Hepatic stellate cell (primary cell): ENCODE measurements at places on chromosomes 12 and 14.
A peak's percentile ranks its signal among the peaks of the same experiment; 100 is the strongest.

GRCh38 chr14:75042035-75042434 is 9.2 kb downstream of the MLH3 start:
- DNase-seq: no peak

DNA sequence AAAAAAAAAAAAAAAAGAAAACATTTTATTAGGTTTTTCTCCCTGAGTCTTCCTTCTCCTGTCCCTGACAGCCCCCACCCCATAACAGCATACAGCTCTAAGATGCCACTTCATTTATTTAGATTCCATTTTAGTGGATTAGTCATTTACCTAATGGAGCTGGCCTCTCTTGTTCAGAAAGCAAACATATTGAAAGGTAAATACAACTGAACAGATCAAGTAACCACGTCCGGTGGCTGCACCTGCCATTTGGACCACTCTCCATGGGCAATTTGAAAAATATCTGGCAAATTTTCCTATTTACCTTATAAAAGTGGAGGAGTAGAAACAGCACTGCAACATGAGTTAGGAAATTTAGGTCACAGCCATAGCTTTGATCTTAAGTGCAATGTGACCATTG is 254.6 kb downstream of the C12orf42 start:
- no peak for DNase-seq

- DNase-seq: peak; percentile 38
Observed at GRCh38 chr14:61662437-61663311, 32.6 kb upstream of the HIF1A start.

DNA sequence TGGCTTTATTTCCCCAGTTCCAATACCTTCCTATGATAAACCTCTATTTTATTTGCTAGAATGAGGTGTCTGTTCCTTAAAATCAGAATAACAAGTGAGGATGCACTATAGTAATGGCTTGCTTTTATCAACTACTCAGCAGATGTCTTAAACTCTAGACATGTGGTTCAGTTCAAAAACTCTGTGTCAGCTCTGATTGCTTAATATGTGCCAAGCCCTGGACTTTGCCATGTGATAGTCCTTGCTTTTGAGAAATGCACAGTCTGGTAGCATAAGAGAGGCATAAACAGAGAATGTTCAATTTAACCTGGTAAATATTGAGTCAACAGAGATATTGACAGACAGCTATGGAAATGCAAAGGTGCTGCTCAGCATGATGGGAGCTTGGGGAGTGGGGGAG is 254.8 kb downstream of the PDZRN4 start:
- DNase-seq: no peak

- no peak for DNase-seq
Observed at GRCh38 chr14:23335623-23336022, 14.4 kb downstream of the PABPN1 start.

DNA sequence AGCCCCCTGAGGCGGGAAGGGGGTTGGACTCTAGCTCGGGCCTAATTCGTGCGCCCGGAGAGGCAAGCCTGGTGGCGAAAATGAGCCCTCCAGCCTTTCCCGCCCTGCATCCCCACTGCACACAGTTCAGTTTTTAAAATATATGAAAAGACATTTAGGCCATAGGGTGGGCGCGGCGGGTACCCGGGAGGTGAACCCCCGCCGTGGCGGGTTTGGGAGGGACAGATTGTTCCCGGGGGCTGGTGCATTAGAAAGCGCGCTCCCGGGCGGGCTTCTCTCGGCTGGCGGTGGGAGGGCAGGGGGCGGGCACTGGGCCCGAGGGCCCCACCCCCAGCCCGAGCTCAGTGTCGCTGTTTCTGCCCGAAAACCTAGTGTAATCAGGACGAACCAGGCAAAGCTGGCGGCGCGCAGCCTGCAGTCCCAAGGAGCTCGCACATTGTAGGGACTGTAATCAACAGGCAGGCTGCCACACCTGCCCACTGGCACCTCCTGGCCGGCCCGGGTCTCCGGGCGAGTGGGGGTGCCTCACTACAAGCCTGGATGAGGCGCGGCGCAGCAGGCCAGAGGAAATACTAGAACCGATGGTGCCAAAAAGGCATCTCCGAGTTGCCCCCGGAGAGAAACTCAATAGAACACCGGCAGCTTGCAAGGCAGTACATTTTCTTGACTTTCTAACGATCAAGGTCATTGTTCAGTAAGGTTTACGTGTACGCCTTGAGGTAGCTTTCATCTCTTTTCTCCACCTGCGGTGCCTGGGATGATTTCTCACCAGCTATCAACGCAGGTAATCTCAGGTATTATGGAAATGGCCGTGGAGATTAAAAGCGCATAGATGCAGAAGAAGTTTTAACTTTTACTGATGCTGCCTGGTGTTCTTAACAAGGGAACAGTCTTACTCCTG is 764 bp upstream of the SPTB start:
- no peak for DNase-seq

DNA sequence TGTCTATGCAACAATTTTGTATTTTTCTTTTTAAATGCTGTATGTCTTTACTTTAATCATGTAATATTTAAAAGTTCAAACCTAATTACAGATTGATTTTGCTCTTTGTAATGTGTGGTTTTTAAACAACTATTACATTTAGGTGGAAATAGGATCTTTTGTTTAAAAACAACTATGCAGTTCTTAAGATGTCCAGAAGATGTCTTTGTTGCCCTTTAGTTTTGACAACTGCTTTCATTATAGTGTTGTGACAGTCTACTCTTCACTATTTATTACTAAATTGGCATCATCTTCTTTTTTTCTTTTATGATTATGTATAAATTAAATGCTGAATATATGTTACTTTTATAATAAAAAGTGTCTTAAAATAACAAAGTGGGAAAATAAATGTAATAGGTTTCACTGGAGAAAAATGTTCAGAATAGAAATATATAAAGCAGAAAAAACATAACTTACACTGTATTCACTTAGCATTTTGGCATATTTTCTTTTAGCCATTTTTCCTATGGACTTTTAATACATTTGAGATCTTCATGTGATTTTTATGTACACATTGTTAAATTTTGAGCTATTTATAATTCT is 27.1 kb upstream of the PCNX4 start:
- DNase-seq: peak; percentile 4

- DNase-seq: no peak
Observed at GRCh38 chr14:68788996-68789820, 3.7 kb downstream of the ZFP36L1 start.

GRCh38 chr14:106044949-106045596 is 518.7 kb downstream of the TMEM121 start:
- peak; percentile 7 for DNase-seq

- peak; percentile 70 for DNase-seq
Observed at GRCh38 chr12:76020731-76021672, 10.6 kb downstream of the PHLDA1 start.

GRCh38 chr12:31896514-31897039 is 62.6 kb upstream of the RESF1 start:
- no peak for DNase-seq

DNA sequence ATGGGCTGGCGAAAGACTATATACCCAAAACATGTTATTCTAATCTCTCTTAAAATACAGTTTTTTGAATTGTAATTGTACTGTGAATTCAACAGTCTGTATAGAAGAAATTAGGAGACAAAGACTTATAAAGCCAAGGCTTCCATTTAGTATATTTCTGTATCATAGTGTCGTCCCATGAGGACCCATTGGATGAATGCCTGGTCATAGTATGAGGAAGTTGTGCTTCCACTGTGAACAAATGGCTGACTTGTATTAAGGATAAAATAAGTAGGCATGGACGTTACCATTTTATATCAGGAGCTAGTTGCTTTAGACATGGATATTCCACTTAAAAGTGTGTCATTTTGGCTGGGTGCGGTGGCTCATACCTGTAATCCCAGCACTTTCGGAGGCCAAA is 55.9 kb upstream of the NAV3 start:
- no peak for DNase-seq

DNA sequence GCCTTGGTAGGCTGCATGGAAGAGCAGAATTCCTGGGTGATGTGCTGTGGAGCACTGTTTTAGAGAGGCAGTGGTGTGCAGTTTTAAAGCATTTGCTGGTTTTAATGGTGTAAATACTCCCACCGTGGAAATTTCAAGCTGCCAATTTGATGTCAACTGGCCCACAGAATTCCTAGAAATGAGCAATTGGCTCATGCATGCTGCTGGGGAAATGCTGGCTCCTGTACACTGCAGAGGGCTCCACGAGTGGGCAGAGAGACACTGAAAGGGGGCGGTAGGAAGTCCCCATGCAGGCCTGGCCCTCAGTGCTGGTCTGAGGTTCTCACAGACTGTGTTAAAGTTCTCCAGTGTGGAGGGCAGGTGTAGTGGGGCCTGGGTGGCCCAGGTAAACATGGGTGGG is 99.4 kb upstream of the NTF3 start:
- DNase-seq: no peak

DNA sequence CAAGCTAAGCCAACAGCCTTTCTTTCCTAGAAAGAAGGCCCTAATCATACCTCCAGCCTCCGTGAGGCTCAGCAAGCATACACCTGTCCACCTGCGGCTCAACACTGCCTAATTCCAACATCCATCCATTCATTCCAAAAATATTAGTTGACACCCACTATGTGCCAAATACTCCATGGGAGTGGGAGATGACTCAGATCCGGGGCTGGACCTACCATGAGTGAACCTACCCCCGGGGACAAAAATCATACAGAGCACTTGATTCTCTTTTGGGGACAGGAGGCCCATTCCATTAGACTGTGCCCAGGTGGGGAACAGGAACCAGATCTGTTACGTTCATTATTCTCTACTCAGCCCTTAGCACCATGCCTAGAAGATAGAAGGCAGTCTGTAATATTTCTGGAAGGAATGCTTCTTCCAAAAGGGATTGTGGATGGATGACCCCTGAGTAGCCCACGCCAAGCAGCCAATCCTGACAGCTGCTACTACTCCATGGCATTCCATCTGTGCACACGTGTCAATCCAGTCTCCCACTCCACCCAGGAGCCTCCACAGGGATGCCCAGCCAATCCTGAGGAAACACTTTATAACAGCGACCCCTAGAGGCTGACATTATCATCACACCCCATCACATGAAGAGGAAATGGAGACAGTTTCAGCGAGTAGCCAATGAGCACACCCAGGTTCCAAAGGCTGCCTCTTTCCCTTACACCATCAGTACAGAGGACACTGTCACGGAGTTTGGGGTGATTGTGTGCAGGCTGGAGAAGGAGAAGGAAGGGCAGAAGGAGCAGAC is 170.7 kb downstream of the ESRRB start:
- no peak for DNase-seq

- peak; percentile 11 for DNase-seq
Observed at GRCh38 chr14:76201162-76201561, 49.4 kb downstream of the GPATCH2L start.

DNA sequence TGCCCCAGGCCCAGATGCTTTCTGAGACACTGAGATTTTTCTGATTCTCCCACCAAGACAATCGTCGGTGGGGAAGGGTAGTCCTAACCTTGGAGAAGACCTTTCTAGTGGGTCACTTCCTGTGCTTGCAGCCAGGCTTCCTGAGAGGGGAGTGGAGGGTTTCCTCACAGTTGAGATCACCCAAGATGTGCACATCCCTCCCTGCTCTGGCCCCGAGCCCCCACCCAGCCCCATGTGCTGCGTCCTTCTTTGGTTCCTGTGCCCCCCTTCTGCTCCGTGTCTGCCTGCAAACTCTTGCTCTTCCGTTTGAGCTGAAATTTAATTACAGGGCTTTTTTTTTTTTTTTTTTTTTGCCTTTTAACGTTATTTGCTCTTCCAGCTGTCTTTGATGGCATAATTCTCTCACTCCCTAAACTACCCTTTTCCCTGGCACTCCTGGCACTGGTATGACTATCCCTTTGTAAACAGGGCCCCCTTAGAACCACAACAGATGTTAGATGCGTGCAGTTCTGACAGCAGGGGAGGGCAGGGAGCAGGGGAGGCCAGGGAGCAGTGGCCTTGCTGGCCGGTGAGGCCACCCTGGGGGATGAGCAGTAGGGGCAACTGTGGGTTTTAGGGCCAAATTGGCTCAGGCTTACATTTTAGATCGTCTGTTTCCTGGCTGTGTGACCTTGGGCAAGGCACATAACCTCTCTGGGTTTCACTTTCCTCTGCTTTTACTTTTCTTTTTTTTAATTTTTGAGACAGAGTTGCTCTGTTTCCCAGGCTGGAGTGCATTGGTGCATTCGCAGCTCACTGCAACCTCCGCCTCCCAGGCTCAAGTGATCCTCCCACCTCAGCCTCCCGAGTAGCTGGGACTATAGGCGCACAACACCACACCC is 144.5 kb downstream of the PHETA1 start:
- no peak for DNase-seq

DNA sequence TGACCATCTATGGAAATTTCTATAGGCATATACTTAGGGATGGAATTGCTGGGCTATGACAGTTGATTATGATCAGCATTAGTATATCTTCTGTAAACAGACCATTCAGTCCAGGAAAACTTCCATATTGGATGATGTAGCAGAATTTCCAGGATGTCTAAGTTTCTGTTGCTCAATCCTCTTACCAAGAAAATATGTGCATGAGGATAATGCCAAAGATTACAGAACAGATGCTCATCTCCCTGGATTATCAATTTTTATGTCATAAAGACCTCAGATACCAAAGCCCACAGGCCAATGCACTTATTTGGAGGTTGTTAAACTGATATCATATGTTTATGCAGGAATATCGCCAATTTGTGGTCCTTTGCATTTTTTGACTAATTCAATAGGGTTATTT is 354.4 kb upstream of the FLRT2 start:
- DNase-seq: no peak

- DNase-seq: peak; percentile 1
Observed at GRCh38 chr12:72560003-72560769, 288.0 kb downstream of the TRHDE start.

GRCh38 chr12:128091951-128092382 is 175.0 kb upstream of the TMEM132C start:
- DNase-seq: no peak

- DNase-seq: no peak
Observed at GRCh38 chr12:130497321-130497720, 159.6 kb downstream of the PIWIL1 start.

DNA sequence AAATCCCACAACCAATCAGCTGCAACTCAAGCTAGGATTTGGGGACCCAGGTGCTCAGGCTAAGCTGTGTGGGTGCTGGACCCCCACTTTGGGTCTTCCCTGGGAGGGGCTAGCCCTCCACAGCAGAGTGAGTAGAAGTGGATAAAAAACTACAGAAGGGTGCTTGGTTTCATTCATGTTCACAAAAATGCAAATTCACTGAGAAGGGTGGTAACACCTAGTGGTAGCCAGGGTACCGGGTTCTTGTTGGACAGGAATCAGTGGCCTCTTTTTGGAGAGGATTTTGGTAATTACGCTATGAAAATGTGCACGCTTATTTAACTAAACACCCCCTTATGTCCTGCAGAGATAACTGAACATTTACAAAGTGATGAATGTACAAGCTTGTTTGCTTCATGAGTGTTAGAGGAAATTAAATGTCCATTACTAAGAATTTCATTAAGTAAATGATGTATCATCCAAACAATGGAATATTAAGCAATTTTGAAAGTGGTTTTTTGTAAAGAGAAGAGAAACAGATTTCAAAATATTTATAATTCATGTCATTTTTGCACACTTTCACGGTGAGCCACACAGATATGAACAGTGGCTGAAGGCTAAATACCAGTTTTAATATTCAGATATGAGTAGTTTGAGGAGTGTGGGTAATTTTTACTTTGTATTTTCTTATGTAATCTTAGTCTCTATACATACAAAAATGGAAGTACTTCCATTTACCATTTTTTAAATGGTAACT is 78.3 kb downstream of the DDX51 start:
- DNase-seq: no peak

- no peak for DNase-seq
Observed at GRCh38 chr12:91777268-91777992, 368.2 kb downstream of the BTG1 start.
